ENCODE measurements at places on chromosomes 13 and 19.
A peak's percentile ranks its signal among the peaks of the same experiment; 100 is the strongest.

DNA sequence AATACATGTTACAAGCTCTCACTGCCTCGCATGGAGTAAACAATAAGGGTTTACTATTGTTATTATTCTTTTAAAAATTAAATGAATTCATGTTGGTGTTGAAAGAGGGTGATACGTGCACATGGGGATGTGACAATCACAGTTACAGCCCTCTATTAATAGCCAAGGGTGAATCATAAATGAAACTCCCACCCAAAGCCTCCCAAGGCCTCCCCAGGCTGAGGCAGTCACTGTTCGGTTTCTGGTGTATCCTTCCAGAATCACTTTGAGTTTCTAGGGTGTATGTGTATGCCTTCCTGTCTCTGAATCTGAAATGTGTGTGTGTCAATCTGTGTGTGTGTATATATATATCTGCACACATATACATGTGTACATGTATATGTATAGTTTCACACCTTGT is 73.4 kb downstream of the AKAP11 start:
- DNase-seq: no peak

DNA sequence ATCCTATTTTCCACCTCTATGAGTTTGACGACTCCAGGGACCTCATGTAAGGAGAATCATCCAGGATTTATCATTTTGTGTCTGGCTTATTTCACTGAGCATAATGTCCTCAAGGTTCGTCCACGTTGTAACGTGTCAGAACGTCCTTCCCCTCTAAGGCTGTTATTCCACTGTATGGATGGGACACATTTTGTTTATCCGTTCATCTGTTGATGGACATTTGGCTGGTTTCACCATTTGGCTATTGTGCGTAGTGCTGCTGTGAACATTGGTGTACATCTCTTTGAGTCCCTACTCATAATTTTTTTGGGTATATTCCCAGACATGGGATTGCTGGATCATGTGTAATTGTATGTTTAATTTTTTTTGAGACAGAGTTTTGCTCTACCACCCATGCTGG is 21.5 kb downstream of the CRTC1 start:
- DNase-seq: no peak

GRCh38 chr19:4375164-4376027 is 25.0 kb downstream of the SH3GL1 start:
- DNase-seq: no peak

GRCh38 chr13:38412266-38412665 is 62.6 kb downstream of the UFM1 start:
- no peak for DNase-seq

DNA sequence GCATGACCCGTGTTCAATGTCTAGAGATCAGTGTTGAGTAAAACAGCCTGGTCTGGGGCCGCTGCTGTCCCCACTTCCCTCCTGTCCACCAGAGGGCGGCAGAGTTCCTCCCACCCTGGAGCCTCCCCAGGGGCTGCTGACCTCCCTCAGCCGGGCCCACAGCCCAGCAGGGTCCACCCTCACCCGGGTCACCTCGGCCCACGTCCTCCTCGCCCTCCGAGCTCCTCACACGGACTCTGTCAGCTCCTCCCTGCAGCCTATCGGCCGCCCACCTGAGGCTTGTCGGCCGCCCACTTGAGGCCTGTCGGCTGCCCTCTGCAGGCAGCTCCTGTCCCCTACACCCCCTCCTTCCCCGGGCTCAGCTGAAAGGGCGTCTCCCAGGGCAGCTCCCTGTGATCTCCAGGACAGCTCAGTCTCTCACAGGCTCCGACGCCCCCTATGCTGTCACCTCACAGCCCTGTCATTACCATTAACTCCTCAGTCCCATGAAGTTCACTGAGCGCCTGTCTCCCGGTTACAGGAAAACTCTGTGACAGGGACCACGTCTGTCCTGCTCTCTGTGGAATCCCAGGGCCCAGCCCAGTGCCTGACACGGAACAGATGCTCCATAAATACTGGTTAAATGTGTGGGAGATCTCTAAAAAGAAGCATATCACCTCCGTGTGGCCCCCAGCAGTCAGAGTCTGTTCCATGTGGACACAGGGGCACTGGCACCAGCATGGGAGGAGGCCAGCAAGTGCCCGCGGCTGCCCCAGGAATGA is 1.5 kb upstream of the CEACAM5 start:
- peak; percentile 59 for DNase-seq

DNA sequence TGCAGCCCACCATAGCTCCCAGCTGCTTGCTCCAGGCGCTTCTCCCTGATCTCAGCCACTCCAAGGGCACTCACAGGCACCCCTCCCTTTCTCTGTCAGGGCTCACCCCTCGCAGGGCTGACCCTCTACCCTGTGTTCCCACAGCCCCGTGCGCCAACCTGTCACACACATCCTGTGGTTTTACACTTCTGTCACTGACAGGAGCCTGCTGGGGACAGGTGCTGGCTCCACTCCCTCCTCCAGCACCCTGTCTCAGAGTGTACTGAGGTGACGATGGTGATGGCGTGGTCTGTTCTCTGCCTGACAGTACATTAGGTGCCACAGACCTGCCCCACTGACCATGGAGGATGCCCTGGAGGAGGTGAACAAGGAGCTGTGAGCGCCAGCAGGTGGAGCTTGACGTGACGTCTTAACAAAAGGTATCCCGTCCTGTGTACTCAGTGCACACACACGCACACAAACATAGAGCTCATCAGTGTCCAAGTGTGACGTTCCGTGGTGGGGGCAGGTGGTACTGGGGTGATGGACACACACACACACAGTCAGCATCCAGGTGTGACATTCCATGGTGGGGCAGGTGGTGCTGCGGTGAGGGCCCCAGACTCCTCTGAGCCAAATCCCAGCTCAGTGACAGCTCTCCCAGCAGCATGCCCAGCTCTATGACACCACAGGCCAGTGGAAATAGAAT is 20.9 kb downstream of the C19orf44 start:
- no peak for DNase-seq

- no peak for DNase-seq
These were observed 4.9 kb upstream of the C2CD4C start for GRCh38 chr19:413756-414420.

- DNase-seq: no peak
These were observed 148.7 kb downstream of the ZIC5 start for GRCh38 chr13:99822820-99823219.

- no peak for DNase-seq
These were observed 11.4 kb downstream of the PCCA start for GRCh38 chr13:100100115-100100879.

DNA sequence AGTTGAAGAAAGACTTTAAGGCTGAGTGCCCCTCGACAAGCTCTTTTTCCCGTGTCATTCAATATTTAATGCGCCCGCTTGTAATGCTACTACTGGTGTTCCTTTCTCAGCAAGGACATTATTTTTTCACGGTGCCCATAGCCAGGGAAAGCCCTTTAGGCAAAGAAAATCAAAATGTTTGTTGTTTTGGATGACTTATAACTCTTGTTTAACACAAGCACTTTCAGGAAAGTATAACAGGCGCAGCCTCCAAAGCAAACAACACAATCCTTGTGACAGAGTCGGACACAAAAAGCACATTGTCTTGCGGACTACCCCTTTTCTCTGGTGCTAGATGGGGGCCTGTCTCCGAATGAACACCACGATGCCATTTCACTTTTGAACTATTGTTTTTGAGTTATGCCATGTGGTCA is 12.4 kb downstream of the ZIC5 start:
- DNase-seq: no peak

DNA sequence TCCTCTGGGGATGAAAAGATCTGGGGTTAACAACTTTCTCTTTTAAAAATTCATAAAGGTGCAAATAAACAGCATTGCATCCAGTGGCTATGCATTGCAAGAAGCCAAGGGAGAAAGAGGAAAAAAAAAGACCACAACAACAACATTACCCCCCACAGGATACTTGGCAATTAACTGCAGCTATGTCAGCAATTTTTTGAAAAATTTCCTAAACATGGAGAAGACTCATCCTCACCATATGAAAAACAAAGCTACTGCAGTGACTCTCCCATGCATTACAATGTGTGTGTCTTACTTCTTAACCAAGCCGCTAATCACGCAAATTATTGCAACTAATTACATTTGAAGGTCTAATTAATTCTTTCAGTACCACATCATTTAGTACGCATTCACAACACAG is 309.8 kb upstream of the ZNF507 start:
- no peak for DNase-seq

- no peak for DNase-seq
These were observed 4.9 kb downstream of the AP1M1 start for GRCh38 chr19:16202320-16203255.

DNA sequence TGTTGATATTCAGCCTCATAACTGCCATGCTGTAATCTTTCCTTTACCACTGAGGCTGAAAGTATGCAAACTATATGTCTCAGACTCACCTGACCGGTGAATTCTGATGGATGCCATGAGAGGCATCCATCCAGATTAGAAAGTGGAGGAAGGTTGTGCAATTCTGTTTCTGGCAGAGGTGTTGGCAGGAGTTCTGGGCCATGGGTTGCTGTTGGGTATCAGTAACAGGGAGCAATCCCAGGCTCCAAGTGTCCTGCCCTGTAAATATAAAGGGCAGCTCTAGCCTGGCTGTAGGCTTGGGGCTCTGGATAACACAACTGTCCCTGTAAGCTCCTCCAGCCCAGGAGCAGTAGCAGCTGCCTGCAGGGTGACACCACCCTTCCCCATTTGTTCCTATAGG is 77.4 kb upstream of the ABCC4 start:
- no peak for DNase-seq

DNA sequence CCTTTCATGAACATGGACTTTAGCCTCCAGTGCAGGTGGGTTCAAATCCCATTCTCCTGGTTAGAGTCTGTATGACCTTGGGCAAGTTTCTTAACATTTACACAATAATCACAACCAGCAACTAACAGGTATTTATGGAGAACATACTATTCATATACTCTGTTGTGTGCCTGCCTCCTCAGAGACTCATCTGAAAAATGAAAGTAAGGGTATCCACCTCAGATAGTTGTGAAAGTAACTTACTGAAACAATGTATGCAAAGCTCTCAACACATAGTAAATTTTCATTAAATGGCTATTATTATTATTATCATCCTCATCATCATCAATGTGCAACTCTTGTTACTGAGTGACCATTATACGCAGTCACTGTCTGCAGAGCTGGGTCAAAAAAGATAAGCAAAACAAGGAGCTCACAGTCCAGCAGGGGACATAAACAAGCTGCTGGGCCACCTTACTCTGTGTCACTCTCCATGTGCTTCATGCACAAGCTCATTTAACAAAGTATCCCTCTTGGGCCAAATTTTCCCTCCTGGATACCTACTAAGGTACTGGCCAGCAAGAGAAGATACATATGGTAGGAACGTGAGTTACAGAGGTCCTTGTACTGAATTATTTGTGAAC is 70.9 kb upstream of the FNDC3A start:
- DNase-seq: no peak

DNA sequence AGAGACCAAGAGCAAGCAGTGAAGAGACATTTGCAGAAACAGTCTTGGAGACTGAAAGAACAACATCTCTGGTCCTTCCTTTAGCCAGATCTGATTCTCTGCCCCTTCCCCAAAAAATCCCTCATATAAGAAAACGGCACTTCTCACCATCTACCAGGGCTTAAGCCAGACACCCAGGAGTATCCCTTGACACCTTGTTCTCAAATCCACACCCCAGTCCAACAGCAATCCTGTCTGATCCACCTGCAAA is 1.7 kb upstream of the PLEKHG2 start:
- DNase-seq: no peak

DNA sequence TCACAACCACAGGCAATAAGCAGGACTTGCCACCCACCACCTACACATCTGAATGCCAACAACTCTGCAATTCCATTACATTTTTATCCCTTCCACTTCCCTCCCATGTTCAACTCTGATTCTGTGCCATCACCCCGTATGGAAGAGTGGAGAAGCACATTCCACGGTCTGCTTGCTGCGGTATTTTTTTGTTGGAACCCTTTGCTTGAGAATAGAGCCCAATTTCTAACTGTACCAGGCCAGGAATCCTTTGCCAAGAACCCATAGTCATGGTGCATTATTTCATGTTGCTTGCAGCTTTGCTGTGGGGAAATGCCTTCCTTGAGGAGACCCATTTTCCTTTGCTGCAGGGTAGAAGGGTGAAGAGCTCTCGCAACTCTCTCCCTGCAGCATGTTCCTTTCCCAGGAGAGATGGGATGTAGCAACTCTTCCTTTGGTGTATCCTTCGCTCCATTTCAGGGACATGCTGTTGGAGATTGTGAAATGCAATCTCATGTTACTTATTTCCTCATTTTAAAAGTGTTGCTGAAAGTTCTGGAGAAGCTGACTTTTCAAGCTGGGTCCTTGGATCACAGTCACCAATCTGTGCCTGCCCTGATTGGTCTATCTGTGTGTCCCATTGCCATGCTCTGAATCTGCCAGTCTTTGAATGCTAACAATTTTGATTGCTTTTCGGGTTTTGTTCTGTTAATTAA is 69.8 kb upstream of the STARD13 start:
- DNase-seq: no peak

DNA sequence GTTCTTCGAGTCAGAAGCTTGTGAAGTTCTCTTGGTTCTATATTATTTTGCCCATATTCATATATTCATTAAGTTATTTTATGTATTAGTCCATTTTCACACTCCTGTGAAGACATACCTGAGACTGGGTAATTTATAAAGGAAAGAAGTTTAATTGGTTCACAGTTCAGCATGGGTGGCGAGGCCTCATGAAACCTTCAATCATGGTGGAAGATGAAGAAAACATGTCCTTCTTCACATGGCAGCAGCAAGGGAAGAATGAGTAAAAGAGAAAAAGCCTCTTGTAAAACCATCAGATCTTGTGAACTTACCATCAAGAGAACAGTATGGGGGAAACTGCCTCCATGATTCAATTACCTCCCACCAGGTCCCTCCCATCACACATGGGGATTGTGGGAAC is 182.3 kb downstream of the GPC5 start:
- no peak for DNase-seq

DNA sequence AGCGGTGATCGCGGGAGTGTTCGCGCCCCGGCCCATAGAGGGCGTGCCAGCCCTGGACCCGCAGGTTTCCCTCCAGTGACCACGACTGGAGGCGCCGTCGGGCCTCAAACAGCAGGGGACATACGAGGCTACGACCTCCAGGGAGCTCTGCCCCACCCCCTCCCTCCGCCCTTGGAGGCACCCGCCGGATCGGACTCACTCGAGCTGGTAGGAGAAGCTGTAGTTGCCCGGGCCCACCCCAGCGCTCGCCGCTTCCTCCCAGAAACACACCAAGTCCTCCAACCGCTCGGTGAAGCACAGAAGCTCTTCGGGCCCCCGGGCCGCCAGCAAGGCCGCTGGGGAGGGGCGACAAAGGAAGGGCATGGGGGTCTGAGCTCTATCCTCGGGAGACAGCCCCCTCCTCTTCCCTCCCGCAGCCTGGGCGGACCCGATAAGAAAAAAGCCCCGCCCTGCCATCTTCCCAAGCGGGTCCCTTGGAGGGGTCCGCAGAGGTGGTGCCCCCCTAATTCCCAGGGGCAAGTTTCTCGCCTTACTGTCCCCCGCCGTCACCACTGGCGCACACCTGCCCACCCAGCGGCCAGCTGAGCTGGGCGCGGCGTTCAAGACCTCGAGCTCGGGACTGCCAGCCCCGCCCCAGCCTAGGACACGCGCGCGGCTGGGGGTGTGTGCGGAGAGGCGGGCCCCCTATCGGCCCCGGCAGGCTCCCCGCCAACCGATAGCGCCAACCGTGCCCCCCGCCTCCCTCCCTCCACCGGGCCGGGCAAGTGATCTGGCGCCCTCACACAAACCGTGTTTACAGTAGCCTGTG is 1.0 kb downstream of the EPOR start:
- DNase-seq: no peak
